ENCODE measurements at places on chromosomes 16 and 17. TPM values are rescaled to one million over a fixed set of nuclear protein-coding genes. Genes with fewer than 3 reads are reported as not detected.

DNA sequence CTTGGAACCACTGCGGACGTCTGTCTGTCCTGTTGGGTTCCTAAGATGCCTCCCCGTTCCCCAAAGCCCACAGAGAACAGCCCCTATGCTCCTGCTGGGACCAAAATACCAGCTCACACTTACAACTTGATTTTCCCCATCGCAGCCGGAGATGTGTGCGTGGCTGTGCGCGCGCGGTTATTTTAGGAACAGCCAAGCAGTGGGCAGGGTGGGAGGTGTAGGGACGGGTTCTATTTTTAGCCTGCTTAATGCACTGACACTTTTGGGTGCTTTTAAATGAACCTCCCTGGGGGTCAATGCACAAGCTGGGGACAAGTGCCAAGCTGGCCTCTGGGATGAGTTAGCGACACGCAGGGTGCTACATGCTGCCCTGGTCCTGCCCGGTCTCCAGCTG lies 74.1 kb downstream of the KLHDC4 start:
- no peak overlapping the region for H3K4me3 ChIP-seq
- no peaks in the 10 kb centered on the region for H3K4me1 ChIP-seq
- H3K36me3 ChIP-seq: no peaks in the 10 kb centered on the region
- no peak for DNase-seq
- H3K27me3 ChIP-seq: no peaks in the 10 kb centered on the region

GRCh38 chr17:50917418-50917743 lies 51.2 kb upstream of the TOB1 start:
- no peak overlapping the region for H3K27ac ChIP-seq
- no peak for DNase-seq
- no peaks in the 10 kb centered on the region for H3K27me3 ChIP-seq
- H3K36me3 ChIP-seq: no peaks in the 10 kb centered on the region
- peaks cover 9% of the 10 kb centered on the region for H3K4me1 ChIP-seq

DNA sequence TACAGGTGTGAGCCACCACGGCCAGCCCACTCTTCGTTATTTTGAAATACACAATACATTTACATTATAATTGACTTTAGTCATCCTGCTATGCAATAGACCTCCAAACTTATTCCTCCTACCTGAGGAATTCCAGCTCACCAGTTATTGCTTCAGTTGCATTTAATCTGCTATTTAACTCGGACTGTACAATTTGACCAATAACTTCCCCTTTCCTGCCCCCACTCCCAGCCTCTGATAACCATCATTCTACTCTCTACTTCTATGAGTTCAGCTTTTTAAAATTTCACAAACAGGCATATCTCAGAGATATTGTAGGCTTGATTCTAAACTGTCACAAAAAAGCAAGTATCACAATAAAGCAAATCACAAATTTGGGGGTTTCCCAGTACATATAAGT lies 157.0 kb downstream of the COPRS start:
- H3K4me3 ChIP-seq: no peak overlapping the region
- H3K4me1 ChIP-seq: no peaks in the 10 kb centered on the region
- H3K27me3 ChIP-seq: no peaks in the 10 kb centered on the region
- DNase-seq: no peak

- peak overlapping the region; percentile 34 for H3K27ac ChIP-seq
- no peaks in the 10 kb centered on the region for H3K27me3 ChIP-seq
- H3K4me1 ChIP-seq: peaks cover 36% of the 10 kb centered on the region
- no peak overlapping the region for H3K4me3 ChIP-seq
These were observed 5.0 kb downstream of the LYRM1 start for GRCh38 chr16:20905576-20905975.

DNA sequence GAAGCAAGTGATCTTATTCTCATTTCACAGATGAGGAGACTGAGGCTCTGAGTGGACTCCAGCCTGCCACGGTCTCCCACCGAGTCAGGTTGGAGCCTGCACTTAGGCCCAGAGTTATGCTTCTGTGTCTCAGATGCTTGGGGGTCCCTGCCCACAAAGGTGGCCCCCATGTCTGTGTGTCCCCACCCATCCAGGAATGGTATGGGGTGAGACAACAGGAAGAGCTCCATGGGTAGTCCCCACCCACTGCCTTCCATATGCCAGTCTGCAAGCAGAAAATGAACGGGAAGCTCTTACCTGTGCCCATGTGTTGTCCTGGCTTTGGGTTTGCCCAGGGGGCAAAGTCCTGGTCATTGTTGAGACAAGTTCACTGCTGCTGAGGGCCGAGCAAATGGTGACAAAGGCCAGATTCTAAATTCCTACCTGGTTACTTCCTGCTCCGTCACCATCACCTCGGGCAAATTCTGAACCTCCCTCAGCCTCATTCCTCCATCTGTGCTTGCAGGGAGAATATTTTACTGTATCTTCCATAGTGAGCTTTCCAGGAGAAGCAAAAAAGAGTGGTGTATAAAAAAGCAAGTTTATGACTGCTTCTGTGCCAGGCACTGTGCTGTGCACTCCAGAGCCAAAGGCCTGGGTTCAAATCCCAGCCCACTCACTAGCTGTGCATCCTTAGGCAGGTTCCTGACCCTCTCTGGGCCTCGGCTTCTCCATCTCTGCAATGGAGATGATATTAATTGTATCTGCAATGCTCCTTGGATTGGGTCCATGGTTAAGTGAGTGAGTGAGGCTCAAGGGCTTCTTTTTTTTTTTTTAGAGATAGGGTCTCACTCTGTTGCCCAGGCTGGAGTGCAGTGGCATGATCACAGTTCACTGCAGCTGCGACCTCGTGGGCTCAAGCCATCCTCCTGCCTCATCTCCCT lies 9.3 kb downstream of the IL4R start:
- peaks cover 17% of the 10 kb centered on the region for H3K4me1 ChIP-seq
- H3K4me3 ChIP-seq: no peak overlapping the region
- no peaks in the 10 kb centered on the region for H3K27me3 ChIP-seq
- no peaks in the 10 kb centered on the region for H3K36me3 ChIP-seq

APOBR gene
- 16.5 TPM for total RNA-seq

ASPA gene
- total RNA-seq: 11.4 TPM

ZKSCAN2 gene
- 2.6 TPM for total RNA-seq

FKBP10 gene
- 130 TPM for total RNA-seq

TP53TG3C gene
- not detected for total RNA-seq

Measured in Peyer's patch (tissue), 4 donors.